ENCODE measurements at places on chromosomes 6 and 20.

DNA sequence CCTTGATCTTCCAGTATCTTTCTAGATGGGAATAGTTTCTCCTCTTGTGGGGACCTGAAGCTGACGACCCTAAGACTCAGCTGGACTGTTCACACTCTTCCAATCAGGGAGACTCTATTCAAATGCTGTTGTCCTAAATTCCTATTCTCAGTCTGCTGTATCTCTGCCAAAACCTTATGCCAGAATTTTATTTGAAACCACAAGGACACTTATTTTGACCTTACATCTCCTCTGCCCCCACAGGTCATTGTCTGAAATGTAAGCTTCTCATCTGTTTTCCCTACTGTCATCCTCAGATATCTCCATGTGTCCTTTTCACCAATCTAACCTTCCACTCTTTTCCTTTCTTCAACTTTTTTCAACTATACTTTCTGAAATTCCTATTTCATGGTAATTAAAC is 289.5 kb upstream of the SGK1 start:
- no peak for DNase-seq

GRCh38 chr6:10154251-10154650 is 260.6 kb downstream of the TFAP2A start:
- DNase-seq, result no peak

GRCh38 chr6:9085054-9085708 is 649.8 kb upstream of the SLC35B3 start:
- DNase-seq, result no peak

DNA sequence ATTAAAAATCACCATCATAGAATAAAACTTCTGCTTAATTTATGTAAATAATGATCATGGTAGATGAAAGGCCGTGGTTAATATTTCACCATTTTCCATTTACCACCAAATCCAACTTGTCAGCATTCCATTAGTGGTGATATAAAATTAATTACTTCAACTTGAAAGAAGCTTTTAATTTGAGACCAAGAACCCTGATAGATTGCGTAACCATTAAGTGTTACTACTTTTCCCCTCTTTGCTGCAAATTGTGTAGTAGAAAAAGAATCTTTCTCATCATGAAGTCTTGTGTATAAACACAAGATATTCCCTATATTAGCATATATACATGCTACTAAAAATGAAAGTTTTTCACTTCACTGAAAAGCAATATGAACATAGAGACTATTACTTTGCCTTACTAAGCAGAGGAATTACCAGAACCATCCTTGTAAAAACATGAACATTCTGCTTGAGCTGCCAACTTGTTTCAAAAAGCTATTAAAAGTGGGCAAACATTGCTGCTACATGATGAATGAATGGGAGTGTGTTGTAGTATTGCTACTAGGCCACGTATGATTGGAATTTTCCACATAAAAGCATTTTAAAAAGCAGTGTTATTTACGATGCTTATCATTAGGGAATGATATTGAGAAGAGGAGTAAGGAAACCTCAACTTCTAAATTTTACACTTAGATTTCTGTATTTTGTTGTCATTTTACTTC is 35.0 kb downstream of the STX11 start:
- no peak for DNase-seq

- DNase-seq, result no peak
These were observed 162.5 kb downstream of the PRL start for GRCh38 chr6:22134308-22134707.

GRCh38 chr20:39338469-39339376 is 376.6 kb downstream of the DHX35 start:
- no peak for DNase-seq

DNA sequence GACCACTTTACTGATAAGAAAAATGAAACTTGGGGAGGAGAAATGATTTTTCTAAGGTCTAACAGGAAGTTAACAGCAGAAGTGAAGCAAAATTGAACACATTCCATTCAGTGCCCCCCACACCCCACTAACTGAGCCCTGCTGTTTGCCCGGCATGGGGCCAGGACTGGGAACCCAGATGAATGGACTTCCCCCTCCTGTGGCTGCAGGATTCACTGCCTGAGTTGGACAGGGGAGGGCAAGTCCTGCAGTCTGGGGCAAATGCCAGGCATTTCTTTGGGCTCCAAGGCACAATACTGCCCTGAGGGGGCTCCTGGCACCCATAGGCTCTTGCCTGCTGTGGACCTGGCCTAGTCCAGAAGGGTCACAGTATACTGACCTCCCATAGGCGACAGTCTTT is 28.3 kb downstream of the FYN start:
- no peak for DNase-seq

GRCh38 chr6:137520520-137520919 is 26.3 kb upstream of the OLIG3 start:
- no peak for DNase-seq

DNA sequence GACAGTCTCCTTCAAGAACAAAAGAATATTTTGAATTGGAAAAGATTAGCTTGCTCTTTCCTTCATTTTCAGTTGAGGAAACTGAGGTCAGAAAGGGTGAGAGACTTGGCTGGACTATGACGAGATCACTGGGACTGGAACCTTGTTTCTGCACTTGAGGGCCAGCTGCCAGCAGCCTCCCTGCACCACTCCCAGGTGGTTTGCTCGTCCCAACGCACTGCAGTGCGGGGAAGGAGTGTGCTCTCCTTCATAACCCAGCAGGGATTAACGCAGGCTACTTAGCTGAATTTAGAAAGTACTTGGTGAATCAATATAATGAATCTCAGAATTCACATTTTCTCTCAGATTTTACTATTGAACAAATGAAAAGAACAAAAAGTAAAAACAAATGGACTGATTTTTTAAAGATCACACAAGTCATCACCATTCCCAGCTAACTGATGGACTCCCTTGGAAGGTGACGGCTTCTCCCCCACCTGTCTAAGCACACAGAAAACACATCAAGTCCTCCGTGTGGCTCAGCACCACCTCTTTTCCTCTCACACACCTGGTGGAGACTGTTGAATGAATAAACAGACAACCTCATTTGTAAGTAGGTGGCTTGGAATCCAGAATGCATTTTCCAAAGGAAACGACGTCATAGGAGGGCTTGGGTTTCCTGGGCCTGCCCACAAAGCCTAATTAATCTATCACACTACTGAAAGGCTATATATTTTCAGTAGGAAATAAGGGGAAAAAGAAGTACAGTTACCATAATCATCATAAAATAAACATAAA is 121.0 kb downstream of the QRSL1 start:
- DNase-seq, result no peak

All from stimulated activated CD8-positive, alpha-beta memory T cell treated with anti-CD3 and anti-CD28 coated beads, Interleukin-2, amount 100 ng/mL, for 1 hour (primary cell).